ENCODE measurements at places on chromosomes 16 and 17. TPM values are rescaled to one million over a fixed set of nuclear protein-coding genes. Genes with fewer than 3 reads are reported as not detected.

NTN3 gene
- total RNA-seq, result 0.24 TPM

ZNF747 gene
- 9.3 TPM for total RNA-seq

RILP gene
- total RNA-seq, result 41.5 TPM

LDHD gene
- total RNA-seq, result 13.2 TPM

WFDC1 gene
- total RNA-seq, result 18.0 TPM

DNA sequence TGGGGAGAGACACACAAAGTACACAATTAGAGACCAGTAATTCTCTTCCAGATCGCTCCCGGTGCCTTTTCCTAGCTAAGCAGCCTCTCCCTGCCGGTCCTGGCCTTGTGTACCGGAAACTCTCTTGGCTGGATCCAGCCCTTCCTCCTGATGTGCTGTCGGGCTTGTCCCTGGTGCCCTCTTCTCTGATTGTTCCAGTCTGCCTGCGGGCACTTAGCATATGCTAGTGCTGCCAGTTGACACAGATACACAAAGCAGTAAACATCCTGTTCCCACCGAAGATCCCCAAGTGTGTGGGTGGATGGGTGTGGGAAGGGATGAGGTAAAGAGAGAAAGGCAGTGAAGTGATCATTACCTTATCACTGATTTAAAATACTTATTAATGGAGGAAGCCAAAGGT lies 9.7 kb downstream of the HS3ST3B1 start:
- DNase-seq, result no peak

GRCh38 chr17:34276826-34277225 lies 6.8 kb downstream of the CCL7 start:
- DNase-seq, result no peak

DNA sequence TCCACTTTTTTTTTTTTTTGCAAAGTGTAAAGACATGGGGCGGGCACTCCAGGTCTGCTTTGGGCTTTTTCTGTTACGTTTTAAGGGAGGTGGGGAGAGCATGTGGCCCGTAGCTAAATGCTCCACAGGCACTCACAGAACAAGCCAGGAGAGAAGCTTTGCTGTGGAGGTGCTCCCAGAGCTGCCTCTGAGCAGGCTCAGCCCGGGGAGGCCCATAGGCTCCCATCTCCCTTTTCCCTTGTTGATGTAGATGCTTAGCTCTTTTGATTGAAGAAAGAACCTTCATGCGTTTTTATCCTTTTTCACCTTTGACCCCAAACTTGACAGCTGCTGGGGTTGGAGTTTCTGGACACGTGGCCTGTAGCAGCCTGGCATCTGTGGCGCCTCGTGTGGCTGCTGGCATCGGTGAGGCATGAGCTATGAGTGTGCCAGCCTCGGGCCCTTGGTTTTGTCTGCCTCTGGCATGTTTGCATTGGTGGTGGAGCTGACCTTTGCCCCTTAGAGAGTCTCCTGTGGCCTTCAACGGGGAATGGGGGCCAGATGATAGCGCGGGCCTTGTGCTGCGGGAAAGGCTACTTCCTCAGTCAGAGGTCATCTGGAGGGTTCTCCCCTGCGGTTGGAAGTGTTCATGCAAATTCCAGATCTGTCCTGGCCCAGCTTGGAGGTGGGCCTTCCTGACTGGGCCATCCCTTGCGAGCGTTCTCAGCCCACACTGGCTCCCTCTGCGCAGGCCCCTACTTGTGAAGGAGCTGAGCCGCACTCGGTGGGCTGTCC lies 20.0 kb upstream of the IL17C start:
- DNase-seq, result no peak

- DNase-seq, result no peak
These were observed 45.2 kb upstream of the BCAR1 start for GRCh38 chr16:75296606-75297005.

DNA sequence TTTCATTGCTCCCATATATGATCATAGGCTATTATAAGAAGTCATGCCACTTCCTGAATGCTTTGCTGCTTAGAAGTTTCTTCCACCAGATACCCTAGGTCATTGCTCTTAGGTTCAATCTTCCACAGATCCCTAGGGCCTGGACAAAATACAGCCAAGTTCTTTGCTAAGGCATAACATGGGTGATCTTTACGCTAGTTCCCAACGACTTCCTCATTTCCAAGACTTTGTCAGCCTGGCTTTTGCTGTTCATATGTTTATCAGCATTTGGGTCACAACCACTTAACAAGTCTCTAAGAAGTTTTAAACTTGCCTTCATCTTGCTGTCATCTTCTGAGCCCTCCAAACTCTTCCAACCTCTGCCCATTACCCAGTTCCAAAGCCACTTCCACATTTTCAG lies 20.1 kb upstream of the DLX3 start:
- no peak for DNase-seq

- no peak for DNase-seq
These were observed 52.1 kb upstream of the TMEM132E start for GRCh38 chr17:34527136-34527907.

- no peak for DNase-seq
These were observed 100.2 kb downstream of the CYLD start for GRCh38 chr16:50842013-50842505.

- peak; percentile 81 for DNase-seq
These were observed 3.6 kb downstream of the GSE1 start for GRCh38 chr16:85616607-85617321.

- no peak for DNase-seq
These were observed 169.3 kb downstream of the RBFOX3 start for GRCh38 chr17:79441356-79442160.

DNA sequence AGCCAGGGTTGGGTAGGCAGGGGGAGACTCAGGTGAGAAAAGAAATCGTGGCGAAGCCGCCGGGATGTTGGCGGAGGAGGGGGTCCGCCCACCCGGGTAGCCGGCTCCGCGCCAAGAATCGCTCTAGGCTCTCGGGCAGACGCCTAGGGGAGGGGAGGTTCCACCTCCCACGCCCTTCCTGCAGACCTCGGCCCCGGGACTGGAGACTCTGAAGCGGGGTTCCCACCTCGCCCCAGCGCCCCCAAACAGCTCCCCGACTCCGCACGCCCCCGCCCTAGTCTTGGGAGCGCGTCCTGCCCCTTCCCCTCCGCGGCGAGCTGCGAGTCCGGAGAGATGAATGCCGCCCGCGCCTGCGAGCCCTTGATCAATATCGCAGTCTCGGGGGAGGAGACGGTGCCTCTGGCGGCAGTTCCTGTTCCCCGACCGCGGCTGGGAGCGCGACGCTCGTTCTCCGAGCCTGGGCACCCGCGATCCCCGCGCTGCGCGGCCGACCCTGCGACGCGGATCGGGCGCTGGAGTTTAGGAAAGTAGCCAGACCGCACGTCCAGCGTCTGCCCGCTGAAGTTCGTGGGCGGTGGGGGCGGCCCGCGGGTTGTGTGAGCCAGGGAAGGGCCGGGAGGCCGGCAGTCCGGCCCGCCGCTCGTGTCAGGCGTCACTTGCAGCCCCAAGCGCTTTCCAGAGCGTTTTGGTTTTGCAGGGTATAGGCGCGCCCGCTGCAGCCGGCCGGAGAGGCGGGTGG lies 790 bp downstream of the CRHR1 start:
- peak; percentile 56 for DNase-seq

DNA sequence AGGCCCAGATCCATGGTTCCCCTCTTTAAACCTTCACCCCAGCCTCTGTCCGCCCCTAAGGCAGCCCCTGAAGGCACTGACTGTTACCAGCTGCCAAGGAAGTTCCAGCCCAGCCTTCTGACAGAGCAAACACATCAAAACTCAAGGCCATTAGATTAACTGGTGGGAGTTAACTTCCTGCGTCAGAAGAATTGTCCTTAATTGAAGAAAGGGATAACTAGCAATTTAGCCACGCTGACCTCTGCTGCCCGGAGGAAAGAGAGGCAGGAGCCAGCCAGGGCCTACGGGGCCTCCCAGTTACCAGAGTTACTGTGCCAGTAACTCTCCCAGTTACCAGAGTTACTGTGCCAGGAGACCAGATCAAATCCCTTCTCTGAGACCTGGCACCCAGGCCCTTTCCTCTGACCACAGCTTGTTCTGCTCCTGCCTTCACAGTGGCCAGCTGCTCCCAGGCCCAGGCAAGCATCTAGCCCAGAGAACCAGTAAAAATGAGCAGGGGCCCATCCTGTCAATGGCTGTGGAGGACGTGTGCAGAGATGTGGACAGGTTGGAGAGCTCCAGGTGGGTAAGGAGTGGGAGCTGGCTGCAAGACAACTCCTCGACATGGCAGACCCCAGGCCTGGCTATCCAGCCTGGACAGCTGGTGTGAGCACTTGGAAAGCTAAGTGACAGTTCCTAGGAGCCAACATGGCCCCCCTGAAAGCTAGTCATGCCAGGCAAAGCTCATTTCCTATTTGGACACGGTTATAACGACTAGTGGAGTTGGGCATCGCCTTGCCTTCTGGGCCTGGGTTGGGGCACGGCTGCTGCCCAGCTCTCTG lies 2.8 kb upstream of the PITPNM3 start:
- peak; percentile 35 for DNase-seq

- no peak for DNase-seq
These were observed 63.9 kb downstream of the NXN start for GRCh38 chr17:915538-916201.

DNA sequence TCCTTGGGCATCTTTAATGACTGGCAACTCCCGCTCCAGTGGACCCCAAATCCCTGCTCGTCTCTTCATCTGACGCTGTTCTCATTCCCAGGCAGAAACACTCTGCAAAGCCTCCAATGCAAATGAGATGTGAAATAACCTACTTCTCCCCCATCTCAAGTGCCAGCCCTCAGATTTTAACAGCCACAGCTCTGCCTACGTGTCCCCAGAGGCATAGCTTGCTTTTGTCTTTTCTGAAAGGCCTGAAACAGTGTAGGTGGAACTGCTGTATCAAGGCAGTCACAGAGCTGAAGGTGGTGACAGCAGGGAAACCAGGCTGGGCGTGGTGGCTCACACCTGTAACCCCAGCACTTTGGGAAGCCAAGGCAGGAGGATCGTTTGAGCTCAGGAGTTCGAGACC lies 14.7 kb downstream of the RPH3AL start:
- no peak for DNase-seq

GRCh38 chr17:81323411-81323868 lies 28.3 kb upstream of the SLC38A10 start:
- DNase-seq, result no peak
